ENCODE measurements at places on chromosomes 3 and 15.

- peak; percentile 42 for DNase-seq
These were observed 47.4 kb downstream of the CMTM8 start for GRCh38 chr3:32285891-32286290.

DNA sequence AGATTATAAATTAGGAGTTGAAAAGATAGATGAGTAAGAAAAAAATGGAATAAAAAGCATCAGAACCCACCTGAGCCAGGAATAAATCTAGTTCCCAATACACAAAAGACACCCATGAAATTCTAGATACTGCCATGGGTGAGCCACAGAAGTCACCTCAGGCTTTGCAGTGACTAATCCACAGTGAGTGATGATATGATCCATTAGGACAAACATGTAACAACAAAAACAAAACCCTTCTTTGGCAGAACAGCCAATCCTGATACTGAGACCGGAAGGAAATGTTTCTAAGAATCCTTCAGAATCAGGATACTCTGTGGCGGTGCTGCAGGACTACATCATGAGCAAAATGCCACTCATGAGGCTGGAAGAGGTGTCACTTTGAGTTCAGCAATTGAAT is 15.0 kb upstream of the MINDY4B start:
- DNase-seq: no peak

GRCh38 chr3:30904996-30905395 is 10.5 kb upstream of the GADL1 start:
- no peak for DNase-seq

DNA sequence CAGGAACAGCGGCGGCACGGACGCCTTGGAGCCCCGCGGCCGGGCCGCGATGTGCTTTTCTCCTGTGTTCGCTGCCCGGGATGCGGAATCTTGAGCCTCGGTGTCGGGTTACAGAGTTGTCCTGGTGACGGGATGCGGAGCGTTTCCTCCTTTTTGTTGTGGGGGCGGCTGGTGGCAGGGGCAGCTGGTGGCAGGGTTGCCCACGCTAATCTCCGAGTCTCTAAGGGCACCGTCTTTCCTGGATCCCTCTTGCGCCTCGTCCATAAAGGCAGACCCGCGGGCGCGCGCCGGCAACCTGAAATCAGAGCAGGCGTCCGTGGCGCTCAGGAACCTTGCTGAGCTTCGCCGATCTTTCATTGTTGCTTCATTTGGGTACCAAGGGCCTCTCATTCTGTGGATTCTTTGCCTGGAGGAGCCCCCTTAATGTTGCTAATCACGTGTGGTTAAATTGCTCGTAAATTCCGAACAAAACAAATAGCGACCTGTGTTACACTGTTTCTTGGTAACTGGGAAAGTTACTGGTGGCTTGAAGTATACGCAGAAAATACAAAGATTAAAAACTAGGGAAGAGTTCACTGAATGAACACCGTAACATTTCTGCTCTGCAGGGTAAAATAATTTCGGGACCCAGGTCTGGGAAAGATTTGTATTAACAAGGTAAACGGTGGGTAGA is 844 bp upstream of the PFN2 start:
- peak; percentile 48 for DNase-seq

DNA sequence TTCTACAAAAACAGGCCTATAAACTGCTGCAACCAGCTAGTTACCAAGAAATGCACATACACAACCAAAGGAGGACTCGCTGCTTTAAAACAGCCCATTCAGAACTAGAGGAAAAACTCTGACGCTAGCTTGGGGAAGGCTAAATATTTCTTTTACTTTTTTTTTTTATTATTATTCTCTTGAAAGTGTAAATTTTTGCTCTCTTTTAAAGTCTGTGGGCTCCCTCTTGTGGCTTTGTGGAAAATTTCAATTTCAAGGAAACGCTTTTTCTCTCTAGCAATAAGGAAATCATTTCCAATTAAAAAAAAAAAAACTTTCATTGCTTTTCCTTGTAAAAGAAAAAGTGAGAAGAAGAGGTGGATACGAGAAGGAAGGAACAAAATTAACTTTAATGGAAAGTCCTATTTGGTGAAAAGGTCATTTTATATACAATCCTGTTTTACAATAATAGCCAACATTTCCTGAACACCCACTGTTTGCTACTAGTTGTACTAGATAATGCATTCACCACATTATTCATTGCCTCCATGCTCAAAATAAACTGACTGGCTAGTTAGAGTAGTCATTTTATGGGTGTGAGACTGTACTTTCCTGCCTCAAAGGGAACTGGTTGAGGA is 51.2 kb upstream of the SAMMSON start:
- DNase-seq: no peak

DNA sequence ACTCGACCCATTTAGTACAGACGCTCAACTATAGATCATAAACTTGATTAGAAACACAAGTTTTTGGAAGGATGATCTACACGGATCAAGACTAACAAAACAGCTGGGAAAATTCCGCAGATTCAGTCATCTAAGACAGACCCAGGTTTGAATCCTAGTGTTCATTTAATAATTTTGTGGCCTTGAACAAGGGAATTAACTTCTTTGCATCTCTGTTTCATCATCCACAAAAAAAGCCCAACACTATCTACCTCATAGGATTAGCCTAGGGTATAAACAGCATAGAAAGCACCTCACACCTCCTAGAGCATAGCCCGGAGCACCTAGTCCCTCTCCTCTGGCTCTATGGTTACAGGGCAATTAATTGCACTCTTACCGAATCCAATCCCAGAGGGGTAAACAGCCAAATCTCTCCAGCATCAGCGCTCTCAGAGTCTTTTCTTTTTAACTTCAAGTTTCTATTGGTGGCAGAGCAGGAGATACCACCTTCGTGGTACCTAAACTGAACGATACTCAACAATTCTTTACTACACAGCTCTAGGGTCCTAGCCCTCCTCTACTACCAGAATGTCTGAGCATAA is 3.5 kb downstream of the TBL1XR1 start:
- no peak for DNase-seq

DNA sequence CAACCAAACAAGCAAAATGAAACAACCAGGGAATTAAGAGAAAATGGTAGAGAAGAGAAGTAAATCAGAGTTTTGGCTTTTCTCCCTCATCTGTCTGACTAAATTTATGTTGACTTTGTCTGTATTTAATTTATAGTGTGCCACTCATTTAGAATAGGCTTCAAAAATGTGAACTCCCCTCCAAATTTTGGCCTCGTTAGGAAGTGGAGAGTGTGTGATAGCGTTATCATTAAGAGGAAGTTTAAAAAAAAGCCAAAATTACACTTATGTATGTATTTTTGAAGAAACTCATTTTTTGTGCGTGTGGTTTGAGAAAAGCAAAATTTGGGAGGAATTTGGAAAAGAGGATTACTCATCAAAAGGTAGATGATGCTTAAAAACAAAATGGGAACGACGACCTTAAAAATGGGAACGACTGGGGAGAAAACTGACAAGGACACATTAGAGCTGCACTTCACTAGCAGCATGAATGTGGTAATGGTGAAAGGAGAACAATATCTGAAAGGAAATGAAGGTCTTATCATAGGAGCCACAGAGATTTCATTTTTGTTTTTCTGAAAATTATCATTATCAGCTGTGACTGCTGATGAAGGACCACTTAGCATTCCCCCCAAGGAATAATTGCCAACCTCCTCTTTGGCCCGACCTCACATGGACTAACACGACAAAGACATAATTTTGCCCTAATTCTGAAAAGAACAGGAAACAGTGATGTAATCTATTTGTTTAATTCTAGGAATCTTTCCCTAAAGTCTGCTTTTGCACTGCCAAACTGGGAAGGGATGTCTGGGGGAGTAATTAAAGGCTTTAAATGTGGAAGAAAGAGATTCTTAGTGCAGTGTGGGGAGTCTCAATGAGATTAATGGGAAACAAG is 163.2 kb upstream of the P2RY1 start:
- no peak for DNase-seq

DNA sequence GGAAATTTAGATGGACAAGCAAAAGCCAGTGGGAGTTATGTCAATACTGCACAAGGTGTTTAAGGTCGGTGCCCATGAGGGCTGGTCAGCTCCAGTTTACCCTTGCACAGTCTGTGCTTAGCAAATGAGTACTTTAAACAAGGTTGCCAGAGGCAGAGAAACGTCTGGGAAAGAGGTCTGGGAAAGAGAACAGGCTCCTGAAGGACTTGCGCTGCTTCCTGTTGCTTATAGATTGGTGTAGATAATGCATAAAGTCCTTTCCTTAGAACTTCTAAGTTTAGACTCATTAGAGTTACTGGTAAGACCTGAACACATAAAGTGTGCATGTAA is 162.6 kb upstream of the P2RY1 start:
- DNase-seq: no peak

- no peak for DNase-seq
These were observed 95.9 kb upstream of the PRR23E start for GRCh38 chr3:127097072-127097405.

DNA sequence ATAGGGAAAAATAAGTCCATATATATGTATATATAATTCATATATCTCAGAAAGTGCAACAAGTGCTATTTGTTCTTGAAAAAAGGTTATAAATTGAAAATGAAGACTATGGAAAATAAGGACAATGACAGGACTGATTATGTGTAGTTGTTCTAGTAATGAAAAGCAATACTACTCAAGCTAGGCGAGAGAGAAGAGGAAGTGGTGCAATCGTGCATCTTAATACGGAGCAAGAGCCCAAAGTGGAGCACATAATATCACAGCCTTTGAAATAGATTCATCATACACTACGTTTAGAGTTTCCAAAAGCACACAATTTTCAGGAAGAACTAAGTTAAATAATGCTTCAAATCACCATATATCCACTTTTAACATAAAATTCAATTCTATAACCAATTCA is 87.9 kb downstream of the ULK4 start:
- no peak for DNase-seq

GRCh38 chr3:4232798-4233197 is 70.4 kb upstream of the SETMAR start:
- DNase-seq: no peak

- no peak for DNase-seq
These were observed 123.4 kb upstream of the MB21D2 start for GRCh38 chr3:193040836-193041672.

DNA sequence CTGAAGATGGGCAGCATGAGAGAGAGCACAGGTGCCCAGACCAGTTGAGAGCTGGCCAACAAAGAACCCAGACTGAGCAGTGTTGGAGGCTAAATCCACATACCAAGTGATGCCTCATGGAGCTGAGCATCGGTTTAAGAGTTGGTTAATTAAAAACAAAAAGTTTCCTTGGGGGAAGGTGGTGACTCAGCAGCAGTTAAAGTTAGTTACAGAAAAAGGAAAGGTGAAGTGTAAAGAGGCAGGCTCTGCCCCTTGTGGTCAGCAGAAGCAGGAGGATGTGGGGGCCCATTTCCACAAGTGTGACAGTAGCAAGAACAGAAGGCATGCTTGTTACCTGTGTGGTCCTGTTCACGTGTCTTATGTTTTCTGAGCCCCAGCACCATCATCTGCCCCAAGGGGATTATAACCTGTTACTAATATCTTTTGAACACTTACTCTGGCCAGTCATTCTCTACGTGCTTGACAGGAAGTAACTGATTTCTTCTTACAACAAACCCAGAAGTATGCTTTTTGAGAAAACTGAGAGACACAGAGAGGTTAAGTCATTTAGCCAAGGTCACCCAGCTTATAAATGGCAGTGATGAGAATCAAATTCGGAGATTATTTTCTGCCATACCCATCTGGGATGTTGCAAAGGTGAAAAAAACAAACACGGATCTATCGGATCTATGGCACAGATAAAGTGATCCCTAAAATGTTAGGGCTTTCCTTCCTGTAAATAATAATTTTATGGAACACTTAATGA is 91.0 kb downstream of the EPHB1 start:
- DNase-seq: no peak

- no peak for DNase-seq
These were observed 166.7 kb downstream of the FRMD5 start for GRCh38 chr15:44028349-44028748.

DNA sequence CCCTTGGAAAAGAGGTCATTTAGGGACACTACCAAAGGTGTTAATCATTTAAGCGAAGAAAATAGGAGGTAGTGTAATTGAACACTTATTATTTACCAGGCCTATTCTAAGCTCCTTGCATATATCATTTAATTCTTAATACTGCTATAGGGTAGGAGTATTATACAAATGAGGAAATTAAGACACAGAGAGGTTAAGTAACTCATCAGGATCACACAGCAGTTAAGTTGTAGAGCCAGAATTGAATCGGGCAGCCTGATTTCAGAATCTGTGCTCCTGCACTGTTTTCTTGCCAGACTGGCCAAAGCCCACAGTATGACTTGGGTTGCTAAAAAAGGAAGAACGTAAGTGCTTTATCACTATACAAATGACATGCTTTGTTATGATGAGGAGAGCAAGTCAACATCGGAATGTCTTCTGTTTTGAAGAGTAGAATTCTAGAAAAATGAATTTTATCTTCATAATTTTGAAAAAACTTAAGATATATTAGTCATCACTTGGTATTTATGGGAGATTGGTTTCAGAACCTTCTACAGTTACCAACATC is 31.4 kb downstream of the HPS3 start:
- no peak for DNase-seq

DNA sequence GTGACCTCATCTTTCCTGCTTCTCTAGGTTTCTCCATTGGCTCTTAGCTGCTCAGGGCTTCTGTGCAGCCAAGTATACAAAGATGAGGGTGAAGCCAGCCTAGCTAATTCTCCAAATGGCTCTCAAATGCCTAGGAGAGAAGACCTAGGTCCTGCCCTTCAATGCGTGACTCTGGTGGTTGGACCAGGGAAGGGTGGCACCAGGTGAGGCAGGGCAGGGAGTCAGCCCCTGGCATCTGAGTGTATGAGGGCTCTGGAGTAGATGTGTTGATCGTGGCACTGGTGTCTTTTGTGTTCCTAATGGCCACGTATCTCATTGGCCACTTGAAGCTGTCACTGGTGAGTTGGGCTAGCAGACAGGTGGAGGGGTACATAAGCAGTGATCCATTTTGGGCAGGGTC is 59.8 kb downstream of the PDIA5 start:
- DNase-seq: no peak

DNA sequence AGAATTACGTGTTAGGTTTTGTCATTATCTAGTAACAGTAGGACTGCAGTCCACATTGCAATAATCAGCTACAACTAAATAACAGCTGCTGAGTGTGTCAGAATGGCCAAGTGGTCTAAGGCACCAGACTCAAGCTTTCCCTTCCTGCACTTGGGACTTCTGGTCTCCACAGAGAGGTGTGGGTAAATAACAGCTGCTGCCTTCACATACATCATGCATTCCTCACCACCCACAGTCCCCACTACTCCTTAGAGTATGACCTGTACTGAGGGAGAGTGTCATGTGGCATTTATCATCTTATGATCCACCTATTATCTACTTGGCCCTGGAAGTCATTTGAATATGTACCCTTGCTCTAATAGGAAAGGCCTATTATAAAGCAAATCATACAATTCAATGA is 22.2 kb upstream of the ZMAT3 start:
- no peak for DNase-seq

DNA sequence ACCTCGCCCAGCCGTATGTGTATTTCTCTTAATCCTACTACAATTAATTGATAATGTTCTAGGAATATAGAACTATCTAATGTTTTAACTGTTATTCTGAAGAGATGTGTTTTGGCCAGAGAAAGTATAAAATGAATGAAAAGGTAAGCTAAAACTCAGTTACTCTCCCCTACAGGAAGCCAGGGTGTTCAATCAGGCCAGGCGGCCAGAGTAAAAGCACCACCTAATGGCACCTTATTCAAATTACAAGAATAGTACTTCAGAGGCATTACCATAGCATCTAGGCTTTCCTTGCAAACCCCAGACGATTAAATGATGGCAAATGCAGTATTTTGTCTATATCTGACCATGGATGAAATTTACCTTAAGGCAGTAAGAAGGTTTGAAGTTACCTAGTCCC is 10.4 kb downstream of the SLC12A8 start:
- DNase-seq: no peak

GRCh38 chr3:32246079-32246675 is 7.7 kb downstream of the CMTM8 start:
- no peak for DNase-seq

- DNase-seq: no peak
These were observed 144.5 kb downstream of the NAALADL2 start for GRCh38 chr3:175003590-175003989.
